ENCODE measurements at places on chromosomes 2 and 18.

DNA sequence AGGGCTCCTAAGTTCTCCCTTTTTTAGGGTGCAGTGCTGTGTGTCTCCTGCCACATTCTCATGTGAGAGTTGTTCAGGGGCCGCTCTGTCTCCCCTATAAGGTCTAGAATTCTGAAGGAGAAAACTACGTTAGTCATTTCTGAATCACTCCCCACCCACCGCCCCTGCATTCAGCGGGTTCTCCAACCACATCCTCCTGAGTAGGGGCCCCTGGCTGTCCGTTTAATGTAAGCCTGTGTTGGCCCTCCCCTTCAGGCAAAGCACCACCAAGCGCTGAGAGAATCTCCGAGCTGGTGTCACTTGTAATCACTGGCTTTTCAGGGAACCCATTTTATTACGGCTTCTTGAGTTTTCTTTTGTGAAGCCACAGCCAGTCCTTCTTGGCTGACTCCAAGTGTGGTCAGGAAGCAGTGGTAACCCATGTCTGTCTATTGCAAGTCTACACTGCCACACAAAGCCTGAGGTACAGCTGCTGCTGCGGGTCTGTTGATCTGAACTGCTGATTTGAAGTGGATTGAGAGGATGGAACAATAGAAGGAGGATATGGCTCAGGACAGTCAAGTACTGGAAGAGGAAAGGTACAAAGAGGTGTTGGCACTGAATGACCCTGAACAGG, 16.9 kb downstream of the LCT start:
- no peak for DNase-seq

GRCh38 chr18:14935210-14935609, 187.2 kb downstream of the ANKRD30B start:
- DNase-seq: no peak

- DNase-seq: no peak
Observed at GRCh38 chr2:70199320-70199864, 8.6 kb upstream of the C2orf42 start.

- no peak for DNase-seq
Observed at GRCh38 chr18:33159151-33159550, 281.4 kb downstream of the CCDC178 start.

GRCh38 chr2:114933671-114934241, 491.3 kb downstream of the DPP10 start:
- DNase-seq: no peak

- DNase-seq: no peak
Observed at GRCh38 chr2:203948733-203949132, 12.2 kb downstream of the ICOS start.

DNA sequence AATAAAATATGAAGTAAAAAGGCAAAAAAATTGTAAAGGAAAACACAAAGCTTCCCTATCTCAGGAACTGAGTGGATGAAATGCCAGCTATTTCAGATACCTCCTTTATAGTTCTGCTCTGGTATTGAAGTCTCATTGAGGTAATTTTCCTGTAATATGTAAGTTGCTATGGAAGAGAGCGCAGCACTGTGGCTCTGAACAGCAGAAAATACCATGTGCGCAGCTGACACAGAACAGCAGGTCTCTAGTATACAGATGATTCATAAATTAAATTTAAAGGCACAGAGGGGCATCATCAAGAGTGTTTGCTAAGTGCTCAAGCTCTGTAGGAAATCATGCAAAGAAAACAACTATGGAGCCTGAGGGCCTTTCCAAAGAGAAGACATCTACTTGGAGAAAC, 315.3 kb upstream of the CDH7 start:
- no peak for DNase-seq

- DNase-seq: no peak
Observed at GRCh38 chr2:118151831-118152230, 63.6 kb downstream of the INSIG2 start.

GRCh38 chr2:17792515-17792914, 23.7 kb upstream of the MSGN1 start:
- no peak for DNase-seq

- DNase-seq: no peak
Observed at GRCh38 chr2:54566896-54567295, 110.8 kb downstream of the SPTBN1 start.

- peak; percentile 67 for DNase-seq
Observed at GRCh38 chr2:173448938-173449471, 94.3 kb downstream of the CDCA7 start.

GRCh38 chr18:80198994-80199748, 48.1 kb downstream of the PARD6G start:
- DNase-seq: no peak

DNA sequence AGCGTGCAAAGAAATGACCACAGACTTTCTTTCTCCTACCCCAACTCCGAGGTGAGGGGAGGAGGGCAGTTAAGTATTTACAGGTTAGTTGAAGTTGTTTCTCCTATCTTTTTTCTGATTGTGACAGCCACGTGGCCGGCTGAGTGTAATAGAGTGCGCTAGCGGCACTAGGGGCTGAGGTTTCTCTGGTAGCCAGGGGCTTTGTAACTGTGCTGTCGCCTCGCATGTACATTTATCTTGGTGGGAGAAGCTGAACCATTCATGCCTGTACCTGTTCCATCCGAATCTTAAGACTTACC, 214.1 kb upstream of the STON1 start:
- peak; percentile 12 for DNase-seq

GRCh38 chr2:60555066-60555782, 1.8 kb upstream of the BCL11A start:
- peak; percentile 66 for DNase-seq

Measured in kidney capillary endothelial cell (primary cell).